Stimulated activated memory B cell treated with anti-CD40 and anti-IgM and Interleukin-4, amounts not matched to agents 10 μg/mL and 1 μg/mL and 100 μg/mL, for 72 hours (primary cell): ENCODE measurements at places on chromosomes 13 and 19.

- no peak for ATAC-seq
Measured at GRCh38 chr13:29906432-29907011, 56.1 kb upstream of the UBL3 start.

- peak; percentile 83 for ATAC-seq
Measured at GRCh38 chr13:112711528-112712265, 21.9 kb downstream of the ATP11A start.

GRCh38 chr13:71219698-71220415 lies 647.1 kb downstream of the DACH1 start:
- no peak for ATAC-seq

GRCh38 chr19:46195104-46195503 lies 34.4 kb upstream of the IGFL1 start:
- ATAC-seq = no peak

DNA sequence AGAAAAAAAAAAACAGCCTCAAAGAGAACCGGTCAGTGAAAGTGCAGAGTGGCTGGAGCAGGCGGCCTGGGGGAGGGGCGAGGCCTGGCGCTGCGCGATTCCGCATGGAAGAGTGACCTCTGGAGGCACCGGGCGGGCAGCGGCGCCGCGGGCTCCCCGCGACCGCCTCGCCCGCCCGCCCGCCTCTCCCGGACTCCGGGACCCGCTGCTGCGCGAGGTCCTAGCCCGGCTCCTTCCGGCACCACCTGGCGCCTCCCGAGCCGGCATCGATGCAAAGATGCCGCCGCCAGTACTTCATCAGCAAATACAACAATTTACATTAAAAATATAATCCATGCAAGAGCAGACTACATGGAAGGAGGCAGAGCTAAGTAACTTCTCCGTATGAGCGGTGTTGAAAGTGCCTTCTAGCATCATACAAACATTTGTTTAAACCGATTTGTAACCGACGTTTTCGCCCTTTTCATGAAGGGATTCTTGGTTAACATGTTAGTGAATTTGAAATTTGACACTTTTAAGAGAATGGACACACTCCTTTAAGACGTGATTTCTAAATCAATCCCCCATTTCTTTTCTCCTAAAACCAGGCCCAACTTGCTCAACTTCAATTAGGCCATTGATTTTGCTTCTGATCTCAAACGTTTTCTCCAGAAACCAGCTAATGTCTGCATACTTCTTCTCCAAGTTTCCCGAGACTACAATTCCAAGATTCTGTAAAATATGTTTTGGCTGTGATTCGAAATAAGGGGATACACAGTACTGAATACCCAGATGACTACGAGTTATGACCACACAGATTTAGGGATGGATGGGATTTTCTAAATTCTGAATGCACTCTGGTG lies 2.1 kb downstream of the EFNB2 start:
- no peak for ATAC-seq

DNA sequence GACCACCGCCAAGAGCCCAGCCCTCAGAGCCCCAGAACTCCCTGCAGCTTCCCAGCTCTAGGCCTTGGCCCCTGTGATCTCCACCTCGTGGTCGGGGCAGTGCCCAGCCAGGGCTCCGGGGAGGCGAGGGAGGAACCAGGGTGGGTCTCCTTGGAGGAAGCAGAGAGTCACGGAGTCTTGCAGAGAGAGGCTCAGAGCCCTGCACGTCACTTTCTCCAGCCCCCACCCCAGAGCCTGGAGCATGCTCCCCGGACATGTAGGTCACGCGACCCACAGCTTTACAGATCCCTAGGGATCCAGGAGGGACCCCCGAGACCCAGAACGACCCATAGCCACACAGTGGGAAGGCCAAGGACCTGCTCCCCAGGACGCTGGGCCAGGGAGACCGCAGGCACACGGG lies 11.9 kb downstream of the GADD45B start:
- peak; percentile 55 for ATAC-seq

DNA sequence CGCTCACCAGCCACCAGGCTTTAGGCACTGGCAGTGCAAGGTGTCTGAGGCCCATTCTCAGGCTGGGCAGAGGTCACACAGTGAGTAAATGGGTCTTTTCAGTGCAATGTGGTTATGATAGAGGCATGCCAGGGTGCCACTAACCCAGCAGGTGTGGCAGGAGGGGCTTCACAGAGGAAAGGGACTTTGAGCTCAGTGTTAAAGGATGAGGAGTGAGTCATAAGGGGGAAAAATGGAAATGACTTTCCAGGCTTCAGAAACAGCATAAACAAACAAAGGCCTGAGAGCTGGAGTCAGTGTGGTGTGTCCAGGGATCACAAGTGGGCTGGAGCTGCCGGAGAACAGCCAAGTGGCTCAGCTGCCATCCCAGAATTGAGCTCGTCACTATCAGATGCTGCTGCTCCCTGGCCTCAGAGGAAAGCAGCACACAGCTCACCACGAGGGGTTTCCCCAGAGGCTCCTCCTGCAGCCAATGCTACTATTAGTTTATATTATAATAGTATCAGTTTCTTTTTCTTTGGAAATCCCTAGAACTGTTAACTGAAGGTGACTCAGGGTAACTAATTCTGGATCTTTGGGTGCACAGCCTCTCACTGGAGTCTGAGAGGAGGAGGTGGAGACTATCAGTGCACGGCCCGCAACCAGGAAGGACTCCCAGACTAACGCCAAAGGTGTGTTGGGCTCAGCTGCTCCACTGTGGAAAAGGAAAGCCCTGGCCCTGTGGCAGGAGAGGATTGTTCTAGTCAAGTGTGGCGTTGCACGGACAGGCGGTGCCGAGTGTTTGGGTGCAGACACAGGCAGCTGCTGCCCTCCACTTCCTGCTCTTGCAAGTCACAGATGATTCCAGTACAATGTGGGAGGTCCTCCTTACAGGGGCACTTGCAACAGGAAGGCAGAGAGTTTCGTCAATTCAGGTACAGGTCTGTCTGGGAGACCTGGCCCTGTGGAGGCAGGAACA lies 39.5 kb downstream of the DHRS12 start:
- peak; percentile 93 for ATAC-seq

DNA sequence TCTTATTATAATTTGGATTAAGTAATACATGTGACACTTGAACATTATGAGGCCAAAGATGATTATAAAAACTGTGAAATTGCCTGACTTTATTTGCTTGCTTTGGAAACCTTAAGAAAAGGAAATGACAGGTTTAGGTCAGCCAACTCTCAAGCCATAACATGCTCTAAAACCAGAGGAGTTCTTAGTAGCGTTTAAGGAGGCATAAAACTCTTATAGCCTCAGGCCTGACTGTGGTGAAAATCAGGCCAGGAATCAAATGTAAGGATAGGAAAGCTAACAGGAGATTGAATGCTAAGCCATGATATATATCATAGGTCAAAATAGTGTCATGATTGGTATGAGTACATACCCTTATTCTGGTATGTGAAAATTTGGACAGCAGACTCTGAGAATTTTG lies 1142.4 kb upstream of the MIR17HG start:
- ATAC-seq = no peak

- no peak for ATAC-seq
Measured at GRCh38 chr19:30676990-30677679, 305.0 kb downstream of the ZNF536 start.

DNA sequence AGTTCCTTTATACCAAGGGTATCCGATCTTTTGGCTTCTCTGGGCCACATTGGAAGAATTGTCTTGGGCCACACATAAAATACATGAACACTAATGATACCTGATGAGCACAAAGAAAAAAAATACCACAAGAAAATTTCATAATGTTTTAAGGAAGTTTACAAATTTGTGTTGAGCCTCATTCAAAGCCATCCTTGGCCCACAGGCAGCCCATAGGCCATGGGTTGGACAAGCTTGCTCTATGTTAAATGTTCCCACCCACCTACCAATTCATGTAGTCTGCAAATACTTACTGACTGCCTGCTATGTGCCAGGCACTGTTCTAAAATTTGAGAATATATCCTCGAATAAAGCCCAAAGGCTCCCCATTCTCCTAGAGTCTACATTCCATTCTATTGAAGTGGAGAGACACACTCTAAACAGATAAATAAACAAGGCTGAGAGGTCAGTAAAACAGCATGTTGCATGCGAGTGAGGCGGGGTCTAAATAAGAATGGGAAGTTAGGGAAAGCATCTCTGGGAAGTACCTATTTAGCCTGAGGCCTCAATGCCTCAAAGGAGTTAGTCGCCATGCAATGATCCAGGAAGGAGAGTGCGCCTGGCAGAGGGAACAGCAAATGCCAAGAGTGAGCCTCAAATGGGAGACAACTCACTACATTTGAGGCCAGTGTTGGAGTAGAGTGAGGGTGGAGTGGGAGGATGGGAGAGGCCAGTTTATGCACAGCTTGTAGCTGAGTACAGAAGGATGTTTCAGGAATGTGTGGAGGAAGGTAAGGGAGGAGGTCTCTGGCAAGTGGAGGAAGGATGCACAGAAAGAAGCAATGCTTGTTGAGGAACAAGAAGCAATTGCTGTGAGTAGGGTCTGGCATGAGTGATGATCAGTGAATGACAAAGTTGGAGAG lies 52.5 kb upstream of the CLDN10 start:
- no peak for ATAC-seq
